ENCODE measurements at places on chromosomes 1 and 21. TPM values are rescaled to one million over a fixed set of nuclear protein-coding genes. Genes with fewer than 3 reads are reported as not detected.

Gene IVL
- not detected for total RNA-seq

Gene ANGPTL3
- not detected for total RNA-seq

Gene TENT5C
- 6.2 TPM for total RNA-seq

- no peaks in the 10 kb centered on the region for H3K4me1 ChIP-seq
- H3K27ac ChIP-seq: no peak overlapping the region
- no peak overlapping the region for H3K4me3 ChIP-seq
- H3K36me3 ChIP-seq: no peaks in the 10 kb centered on the region
- peak; percentile 28 for DNase-seq
- no peaks in the 10 kb centered on the region for H3K27me3 ChIP-seq
These were observed 94.4 kb upstream of the KRTAP19-8 start for GRCh38 chr21:31132574-31133242.

- H3K36me3 ChIP-seq: no peaks in the 10 kb centered on the region
- peaks cover 4% of the 10 kb centered on the region for H3K4me1 ChIP-seq
- no peak for DNase-seq
- H3K4me3 ChIP-seq: no peak overlapping the region
- no peak overlapping the region for H3K27ac ChIP-seq
These were observed 7.1 kb upstream of the ZSCAN20 start for GRCh38 chr1:33465316-33465715.

DNA sequence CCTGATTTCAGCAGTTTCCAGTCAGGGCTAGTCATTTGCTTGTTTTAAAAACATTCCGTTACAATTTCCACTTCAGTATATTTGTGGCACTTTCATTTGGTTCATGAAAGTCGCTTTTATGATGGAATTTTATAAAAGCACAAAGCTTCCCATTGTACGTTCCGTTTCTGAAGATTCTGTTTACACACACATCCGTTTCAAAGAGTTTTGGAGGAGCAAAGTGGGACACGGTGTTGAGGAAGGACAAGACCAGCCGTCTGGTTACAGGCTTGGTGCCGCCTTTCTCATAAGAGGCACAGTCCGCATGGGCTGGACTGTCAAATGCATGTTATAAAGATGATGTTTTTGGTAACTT lies 60.3 kb downstream of the FAAP20 start:
- H3K27ac ChIP-seq: no peak overlapping the region
- no peaks in the 10 kb centered on the region for H3K36me3 ChIP-seq
- no peak for DNase-seq
- no peaks in the 10 kb centered on the region for H3K27me3 ChIP-seq

GRCh38 chr1:202263628-202264027 lies 70.0 kb downstream of the LGR6 start:
- H3K4me1 ChIP-seq: no peaks in the 10 kb centered on the region
- no peak overlapping the region for H3K27ac ChIP-seq
- peaks cover 36% of the 10 kb centered on the region for H3K27me3 ChIP-seq
- no peak overlapping the region for H3K4me3 ChIP-seq
- no peak for DNase-seq

DNA sequence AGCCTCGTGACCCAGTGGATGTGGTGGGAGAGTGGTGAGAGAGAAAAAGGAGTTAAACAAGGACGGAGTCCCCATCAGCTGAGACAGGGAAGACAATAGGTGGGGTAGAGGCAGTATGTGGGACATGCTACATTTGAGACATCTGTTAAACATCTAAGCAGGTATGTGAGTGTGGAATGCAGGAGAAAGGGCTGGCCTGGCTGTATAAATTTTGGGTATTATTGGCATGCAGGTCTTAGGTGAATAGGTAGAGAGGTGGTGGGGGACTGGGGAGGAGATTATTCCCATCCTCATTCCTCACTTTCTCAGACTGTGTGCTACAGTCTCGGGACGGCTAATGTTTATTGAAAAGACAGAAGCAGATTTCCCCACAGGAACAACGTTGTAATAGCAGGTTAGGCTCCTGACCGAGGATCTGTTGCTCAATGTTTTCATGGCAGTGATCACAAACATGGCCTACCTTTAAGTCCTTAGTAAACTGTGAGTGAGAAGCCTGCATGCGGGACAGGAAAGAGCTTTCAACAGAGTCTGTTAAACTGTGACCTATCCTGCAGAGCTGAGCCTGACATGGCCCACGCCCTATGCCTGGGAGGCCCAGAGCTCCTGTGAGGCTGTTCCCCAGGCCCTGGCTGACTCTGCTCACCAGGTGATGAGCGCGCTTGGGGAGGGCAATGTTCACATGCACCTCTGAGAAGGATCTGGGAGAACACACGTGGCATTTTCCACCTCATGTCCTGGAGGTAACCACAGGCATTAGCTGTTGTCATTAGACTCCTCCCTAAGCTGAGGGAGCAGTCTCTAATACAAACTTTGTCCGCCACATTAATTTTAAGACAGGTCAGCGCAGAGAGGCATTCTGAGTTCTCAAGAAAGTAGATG lies 16.5 kb downstream of the VSIG8 start:
- no peak for DNase-seq
- H3K4me3 ChIP-seq: no peak overlapping the region
- H3K27me3 ChIP-seq: no peaks in the 10 kb centered on the region
